Activated CD4-positive, alpha-beta T cell treated with anti-CD3 and anti-CD28 coated beads, Interleukin-2, amount 50 U/mL, for 24 hours (primary cell): ENCODE measurements at places on chromosomes 3 and 15.

- no peak for DNase-seq
Measured at GRCh38 chr3:36864180-36865053, 80.4 kb downstream of the TRANK1 start.

DNA sequence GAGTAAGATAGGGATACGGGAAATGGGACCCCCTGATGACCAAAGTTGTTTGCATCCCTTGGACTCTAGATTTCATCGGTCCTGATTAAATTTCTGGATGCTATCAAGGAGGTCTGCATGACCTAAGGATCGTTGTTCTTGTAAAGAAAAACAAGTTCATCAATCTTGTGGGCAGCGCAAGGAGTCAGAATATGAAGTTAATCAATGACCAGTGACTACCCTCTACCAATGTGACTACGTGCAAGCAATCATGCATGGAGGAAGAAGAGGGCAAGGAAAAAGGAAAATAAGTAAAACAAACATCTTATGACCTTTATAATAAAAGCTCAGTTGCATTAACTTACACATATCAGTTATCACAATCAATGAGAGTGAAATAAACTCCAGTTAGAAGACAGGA lies 139.7 kb downstream of the RTP4 start:
- no peak for DNase-seq

- no peak for DNase-seq
Measured at GRCh38 chr15:73282567-73283365, 86.0 kb downstream of the HCN4 start.

- no peak for DNase-seq
Measured at GRCh38 chr15:99359769-99360168, 108.5 kb downstream of the LRRC28 start.

- DNase-seq = no peak
Measured at GRCh38 chr15:96172417-96172816, 158.1 kb upstream of the NR2F2 start.

DNA sequence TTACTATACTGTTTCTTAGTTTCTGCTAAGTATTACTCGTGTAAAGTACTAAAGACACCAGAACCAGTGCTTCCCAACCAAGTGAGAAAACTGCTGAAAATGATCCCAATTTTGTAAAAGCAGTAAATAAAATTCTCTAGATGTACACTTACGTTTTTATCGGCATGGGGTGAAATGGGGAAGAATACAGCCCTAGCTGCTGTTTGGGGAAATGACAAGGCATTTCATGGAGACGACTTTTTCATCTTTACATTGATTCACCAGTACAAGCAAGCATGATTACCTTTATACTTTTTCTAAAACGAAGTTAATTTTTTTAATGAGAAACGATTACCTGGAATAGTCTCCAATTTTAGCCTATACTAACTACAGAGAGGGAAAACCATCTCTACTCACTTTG lies 1.4 kb downstream of the PSMD6 start:
- no peak for DNase-seq

GRCh38 chr3:65412588-65412987 lies 626.1 kb downstream of the MAGI1 start:
- DNase-seq = no peak

DNA sequence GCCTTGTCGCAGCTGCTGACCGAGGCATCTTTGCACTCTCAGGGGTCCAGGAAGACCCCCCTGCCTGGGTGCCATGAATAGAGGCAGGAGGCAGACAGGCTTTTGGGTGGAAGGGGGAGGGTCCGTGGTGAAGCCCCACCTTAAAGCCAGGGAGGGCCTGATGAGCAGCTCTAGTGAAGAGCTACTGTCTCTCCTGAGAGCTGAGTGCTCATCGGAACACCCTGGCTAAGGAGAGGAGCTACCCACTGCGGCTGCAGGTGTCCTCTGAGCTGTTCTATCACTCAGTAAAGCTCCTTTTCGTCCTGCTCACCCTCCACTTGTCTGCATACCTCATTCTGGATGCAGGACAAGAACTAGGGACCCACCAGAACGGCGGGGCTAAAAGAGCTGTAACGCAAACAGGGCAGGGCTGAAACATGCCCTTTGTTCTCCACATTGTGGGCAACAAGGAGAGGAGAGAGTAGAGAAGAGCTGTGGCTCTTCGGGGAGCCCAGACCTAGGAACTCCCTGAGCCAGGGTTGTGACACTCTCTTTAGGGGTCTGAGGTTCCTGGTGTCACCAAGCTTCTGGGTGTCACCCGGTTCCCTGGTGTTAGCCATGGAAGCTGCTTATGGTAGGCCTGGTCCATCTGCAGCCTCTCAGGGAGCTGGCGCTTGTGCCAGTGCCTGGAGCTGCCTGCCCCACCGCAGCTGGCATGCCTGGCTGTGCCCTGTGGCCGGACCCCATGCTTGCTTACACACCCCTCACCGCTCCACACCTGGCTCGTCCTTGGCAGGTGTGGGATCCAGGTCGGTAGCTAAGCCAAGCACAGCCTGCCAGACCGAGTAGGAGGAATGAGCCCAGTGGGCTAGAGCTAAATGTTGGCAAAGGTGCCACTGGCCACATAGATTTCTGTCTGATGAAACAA lies 26.2 kb upstream of the TFG start:
- no peak for DNase-seq

- no peak for DNase-seq
Measured at GRCh38 chr15:90364251-90364650, 12.2 kb downstream of the ZNF774 start.

GRCh38 chr15:88623061-88623460 lies 1.9 kb downstream of the AEN start:
- DNase-seq = no peak

GRCh38 chr3:193938613-193939012 lies 197.3 kb upstream of the HES1 start:
- no peak for DNase-seq

GRCh38 chr3:195020921-195021320 lies 250.0 kb downstream of the XXYLT1 start:
- DNase-seq = no peak

- DNase-seq = no peak
Measured at GRCh38 chr3:128274837-128275236, 121.6 kb downstream of the EEFSEC start.

DNA sequence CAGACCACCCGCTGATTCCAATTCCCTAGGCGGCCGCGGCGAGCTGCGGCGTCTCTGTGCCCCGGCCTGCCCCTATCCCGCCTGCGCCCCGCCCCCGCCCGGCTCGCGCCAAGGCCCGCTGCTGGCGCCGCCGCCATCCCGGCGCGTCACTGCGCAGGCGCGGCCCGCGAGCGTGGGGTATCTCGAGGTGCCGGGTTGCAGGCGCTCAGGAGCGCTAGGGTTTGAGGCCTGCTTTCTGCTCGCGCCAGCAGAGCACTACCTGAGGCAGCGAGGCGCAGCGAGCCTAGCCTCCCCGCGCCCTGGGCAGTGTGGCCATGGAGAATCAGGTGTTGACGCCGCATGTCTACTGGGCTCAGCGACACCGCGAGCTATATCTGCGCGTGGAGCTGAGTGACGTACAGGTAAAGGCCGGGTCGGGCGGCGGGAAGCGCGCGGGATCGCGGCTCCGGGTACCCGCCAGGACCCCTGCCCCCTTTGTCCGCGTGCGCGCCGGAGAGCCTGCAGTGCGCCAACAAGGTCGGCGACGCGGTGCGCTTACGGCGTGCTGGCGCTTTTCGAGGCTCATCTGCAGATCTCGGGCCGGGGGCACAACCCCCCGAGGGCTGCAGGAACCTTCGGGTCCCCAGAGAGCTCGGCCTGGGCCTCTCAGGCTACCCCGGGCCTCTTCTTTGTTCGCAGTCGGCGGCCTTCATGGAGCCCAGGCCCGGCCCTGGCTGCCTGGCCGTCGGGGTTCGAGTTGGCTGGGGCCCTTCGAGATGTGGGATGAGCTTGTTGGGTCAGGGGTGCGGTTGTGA lies at the start of gene HACD3:
TSS of gene HACD3 (plus strand) at position 146 of the 794 bp plus-strand sequence. CDS start at position 315, 169 bp downstream.
- peak; percentile 79 for DNase-seq
